Cerebellar nuclear complex (tissue), 1 donor: ENCODE measurements at places on chromosomes 2 and 18.

- no peak for DNase-seq
Observed at GRCh38 chr2:41736586-41736985, 311.2 kb upstream of the PKDCC start.

GRCh38 chr18:45056926-45057325 lies 376.2 kb downstream of the SETBP1 start:
- no peak for DNase-seq

DNA sequence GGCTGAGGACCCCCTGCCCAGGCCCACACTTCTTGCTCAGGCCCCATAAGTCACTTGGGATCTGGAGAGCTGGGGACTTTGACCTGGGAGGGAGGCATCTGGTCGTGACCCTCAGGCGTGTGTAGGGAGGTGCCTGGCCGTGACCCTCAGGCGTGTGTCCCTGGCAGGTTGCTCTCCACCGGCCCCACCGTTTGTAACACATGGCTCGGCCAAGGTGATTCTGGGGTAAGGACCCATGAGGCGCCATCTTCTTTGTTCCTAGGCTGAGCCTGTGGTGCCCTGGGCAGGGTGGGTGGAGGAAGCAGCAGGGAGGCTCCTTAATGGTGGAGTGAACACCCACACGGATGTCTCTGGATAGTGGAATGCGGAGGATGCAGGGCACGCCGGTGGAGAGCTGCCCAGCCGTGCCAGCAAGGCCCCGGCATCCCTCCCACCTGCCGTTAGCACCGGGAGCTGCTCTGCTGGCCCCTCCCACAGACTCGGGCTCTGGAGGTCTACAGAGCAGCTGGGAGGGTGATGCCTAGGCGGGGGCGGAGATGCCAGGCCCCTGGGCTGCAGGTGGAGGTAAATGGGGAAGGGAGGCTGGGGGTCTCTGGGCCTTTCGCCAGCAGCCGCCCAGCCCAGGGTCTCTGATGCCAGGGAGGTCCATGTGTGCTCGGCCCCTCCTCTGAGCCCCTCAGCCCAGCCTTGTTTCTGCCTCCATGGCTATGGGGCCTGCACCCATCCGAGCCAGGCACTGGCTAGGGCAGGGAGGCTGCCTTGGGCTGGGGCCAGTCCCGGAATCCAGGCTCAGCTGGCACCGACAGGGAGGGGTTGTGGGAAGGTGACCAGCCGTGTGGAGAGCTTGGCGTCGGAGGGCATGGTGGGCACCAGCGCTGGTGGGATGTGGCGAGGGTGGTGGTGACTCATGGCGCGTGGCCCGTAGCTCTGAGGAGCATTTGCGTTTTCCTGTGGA lies 1.1 kb upstream of the GAL3ST2 start:
- no peak for DNase-seq

DNA sequence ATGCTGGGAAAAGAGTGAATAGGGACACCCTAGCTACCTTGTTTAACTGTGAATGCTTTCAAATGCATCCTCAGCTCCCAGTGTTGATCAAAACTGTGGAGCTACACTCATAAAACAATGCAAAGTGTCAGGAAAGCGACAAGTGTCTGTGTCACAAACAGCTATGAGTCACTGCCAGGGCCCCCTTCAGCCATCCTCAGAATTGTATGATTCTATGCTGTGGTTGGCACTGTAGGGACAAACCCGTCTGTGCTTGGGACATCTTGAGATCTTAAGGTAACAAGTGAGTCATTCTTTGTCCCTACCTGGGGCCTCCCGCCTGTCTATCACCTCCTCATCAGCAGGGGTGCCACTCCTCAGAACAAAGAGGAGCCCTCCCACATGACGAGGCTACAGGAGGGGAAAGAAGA lies 42.4 kb downstream of the KLF7 start:
- DNase-seq = no peak

DNA sequence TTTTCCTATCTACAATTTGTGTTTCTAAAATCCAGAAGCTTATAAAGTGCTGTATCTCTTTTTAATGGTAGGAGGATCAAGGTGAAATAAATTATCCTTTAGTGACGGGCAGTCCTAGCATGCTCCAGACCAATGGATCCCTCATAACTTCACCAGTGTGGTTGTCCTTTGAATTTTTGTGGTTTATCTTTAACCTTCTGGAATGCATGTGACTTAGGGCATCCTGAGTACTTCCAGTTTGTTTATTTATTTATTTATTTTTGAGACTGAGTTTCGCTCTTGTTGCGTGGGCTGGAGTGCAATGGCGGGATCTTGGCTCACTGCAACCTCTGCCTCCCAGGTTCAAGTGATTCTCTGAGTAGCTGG lies 40.4 kb downstream of the NUP35 start:
- DNase-seq = no peak

DNA sequence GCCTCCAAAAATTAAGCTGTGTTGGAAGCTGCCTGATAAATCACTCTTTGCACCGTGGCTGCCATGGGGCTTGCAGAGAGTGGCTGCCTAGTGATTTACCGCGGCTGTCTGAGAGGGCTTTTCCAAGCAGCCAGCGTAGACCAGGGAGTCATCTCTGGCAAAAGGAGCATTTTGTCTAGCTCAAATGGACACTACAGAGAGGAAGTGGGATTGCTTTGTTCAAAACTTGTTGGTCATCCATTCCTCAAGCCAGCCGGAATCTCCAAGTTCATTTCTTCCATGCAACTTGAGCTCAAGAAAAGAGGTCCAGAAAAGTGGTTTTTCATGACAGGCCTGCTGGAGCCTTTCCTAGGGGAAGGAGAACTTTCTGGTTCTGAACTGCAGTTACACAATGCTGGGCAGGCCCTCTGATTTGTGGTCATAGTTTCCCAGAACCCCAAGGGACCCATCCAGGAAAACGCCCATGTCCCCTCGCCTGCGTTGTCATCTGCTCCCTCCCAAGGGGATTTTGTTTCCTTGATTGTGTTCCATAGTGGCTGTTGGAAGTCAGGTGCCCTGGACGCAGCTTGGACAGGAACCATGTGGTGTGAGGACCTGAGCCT lies 108.1 kb downstream of the TRIB2 start:
- no peak for DNase-seq

DNA sequence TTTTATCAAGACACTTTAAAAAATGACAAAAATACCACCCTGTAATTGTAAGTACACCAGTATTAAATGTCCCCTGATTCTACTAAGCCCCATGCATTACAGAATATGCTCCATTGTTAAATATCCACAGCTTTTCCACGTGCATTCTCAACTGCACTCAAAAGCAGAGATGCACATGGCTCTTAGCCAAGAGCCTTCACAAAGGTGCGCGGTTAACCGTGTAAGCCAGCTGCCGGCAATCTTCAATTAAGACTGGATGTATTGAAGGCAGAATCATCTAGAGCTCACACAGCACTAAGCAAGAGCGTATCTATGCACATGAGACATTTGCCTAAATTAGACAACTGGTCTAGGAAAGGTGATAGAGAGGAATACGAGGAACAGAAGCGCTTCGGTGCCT lies 278.3 kb downstream of the NAPG start:
- DNase-seq = no peak

DNA sequence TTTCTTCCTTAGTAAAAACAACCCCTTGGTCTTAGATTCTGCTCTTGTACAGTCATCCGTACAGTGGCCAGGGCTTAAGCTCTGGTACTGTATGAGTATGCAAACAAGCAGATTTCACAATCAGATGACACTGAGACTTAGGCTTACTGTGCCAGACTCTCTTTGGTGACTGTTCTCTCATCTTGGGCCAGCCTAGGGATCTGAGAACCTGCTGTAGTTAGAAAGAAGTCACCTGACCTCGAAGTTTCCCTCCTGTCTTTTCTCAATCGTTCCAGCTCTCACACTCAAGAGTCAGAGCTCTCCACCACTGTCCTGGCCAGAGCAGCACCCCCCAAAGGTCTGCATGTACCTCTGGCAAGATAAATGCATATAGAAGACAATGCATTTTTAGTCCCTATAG lies 63.2 kb downstream of the ZEB2 start:
- DNase-seq = no peak
